ENCODE measurements at places on chromosomes 11 and 22.
A peak's percentile ranks its signal among the peaks of the same experiment; 100 is the strongest.

DNA sequence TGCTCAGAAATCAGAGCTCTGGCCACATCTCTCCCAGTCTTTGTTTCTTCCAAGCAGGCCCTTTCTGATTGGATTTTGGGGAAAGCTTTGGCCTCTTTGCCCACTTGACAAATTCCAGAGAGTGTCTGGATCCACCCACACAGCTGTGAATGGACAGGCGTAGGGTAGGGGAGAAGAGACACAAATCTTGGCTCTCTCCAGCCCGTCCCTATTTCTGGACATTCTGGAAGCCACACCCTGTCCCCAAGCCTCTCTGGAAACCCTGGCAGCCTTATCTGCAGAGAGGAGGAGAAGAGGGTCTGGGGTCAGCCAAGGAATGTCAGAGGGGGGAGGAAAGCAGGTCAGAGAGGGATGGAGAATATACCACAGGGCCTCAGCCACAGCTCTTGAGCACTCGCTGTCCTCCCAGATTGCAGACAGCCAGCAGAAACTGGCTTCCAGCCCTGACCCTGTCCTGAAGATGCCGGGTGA, 59.5 kb upstream of the WNT11 start:
- no peak for DNase-seq

GRCh38 chr22:22397292-22397870, 111.2 kb downstream of the ZNF280B start:
- DNase-seq = no peak

- DNase-seq = peak; percentile 86
These were observed 49.0 kb downstream of the OR4D9 start for GRCh38 chr11:59560290-59560701.

DNA sequence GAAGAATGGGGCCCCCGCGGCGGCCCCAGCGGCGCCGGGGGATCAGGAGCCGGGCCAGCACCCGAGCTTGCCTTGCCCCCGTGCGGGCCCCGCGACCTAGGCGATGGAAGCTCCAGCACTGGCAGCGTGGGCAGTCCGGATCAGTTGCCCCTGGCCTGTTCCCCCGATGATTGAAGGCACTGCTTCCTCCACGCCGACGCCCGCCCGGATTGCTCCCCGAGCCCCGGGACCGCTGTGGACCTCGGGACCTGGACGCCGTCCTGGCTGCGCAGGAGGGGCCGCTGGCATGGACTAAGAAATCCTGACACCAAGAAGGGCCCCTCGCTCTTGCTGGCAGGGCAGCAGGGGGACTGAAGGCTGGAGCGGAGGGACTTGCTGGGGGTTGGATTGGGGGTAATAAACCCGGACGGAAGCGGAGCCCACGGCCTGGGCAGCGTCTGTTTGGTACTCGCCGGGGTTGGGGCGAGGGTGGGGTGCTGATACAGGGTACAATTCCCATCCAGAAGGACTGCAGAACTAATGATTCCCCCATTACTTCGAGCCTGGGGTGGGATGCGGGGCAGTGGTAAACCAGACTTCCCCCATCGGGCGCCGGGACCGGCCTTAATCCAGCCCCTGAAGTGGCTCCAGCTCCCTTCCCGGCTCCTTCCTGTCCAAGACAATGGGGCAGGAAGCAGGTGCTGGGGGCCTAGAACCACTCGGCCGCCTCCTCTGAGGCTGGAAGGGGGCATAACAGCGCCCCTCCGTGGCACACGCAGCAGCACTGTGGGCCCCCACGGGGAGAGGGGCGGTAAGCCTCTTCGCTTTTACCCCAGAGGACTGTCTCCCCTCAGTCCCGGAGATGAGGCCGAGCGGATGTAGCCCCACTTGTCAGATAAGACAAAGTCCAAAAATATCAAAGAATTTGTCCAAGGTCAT, 1.0 kb downstream of the CCDC85B start:
- DNase-seq = no peak

- DNase-seq = no peak
These were observed 6.5 kb downstream of the MAPK8IP2 start for GRCh38 chr22:50606946-50607658.

GRCh38 chr22:30234786-30235470, 11.6 kb downstream of the LIF start:
- no peak for DNase-seq

DNA sequence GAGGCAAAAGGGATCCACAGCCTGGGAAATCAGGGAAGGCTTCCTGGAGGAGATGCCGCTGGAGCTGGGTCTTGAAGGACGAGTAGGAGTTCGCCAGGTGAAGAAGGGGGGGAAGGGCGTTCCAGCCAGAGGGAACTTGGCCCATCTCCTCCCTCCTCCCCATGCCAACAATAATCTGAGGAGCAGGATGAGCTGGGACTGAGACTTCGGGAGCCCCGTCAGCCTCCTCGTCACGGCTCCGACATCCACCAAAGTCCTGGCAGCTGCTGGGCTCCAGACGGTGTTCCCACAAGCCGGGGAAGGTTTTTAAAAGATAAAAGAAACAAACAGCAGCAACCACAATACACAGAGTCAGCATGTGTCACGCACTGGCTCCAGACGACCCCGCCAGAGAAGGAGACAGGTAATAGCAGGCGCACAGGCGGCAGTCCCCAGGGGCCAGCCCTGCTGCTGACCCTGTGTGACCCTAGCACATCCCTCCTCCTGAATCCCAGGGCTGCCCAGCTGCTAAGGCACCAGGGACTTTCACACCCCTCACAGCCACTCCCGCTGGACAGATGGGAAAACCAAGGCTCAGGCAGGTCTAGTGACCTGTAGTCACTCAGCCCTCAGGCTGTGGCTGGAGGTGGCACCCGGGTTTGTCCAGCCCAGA, 37.3 kb downstream of the NUP50 start:
- DNase-seq = no peak

- no peak for DNase-seq
These were observed 23.2 kb downstream of the ADORA2A start for GRCh38 chr22:24450610-24451009.

- no peak for DNase-seq
These were observed 74.6 kb downstream of the AASDHPPT start for GRCh38 chr11:106152013-106152412.

- DNase-seq = no peak
These were observed 24.6 kb upstream of the ACER3 start for GRCh38 chr11:76835928-76836612.

GRCh38 chr11:9498457-9499078, 37.8 kb downstream of the ZNF143 start:
- DNase-seq = no peak

GRCh38 chr11:3916962-3917361, 61.5 kb downstream of the STIM1 start:
- peak; percentile 23 for DNase-seq

DNA sequence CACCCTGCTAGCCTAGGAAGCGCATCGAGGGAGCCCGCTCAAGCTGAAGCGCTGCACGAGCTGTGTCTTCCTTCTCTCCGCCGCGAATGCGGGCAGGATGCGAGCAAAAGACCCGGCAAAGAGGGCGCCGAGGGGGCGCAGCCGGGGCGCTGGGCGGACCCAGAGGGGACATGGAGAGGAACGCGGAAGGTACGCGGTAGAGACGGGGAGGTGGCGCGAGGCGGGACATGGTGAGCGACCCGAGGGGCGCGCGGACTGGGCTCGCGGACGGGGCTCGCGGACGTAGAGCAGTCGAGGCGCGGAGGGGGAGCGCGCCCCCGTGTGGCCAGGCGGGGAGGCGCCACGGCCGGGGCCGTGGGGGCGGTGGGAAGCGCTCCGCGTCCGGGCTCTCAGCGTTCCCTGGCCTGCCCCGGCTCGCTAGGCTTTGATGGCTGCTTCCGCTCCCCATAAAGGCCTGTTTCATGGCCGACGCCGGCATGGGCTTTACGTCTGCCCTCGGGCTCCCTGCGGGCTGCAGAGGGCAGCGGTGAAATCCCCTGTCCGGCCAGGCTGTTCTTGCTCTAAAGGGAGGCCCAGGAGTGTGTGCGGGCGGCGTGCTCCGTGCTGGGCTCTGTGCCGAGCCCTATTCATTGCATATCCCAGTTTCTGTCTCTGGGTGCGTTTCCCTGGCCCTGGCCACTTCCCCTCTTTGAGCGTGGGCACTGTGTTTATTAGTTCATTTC, 31.2 kb upstream of the TRIM29 start:
- DNase-seq = peak; percentile 35

DNA sequence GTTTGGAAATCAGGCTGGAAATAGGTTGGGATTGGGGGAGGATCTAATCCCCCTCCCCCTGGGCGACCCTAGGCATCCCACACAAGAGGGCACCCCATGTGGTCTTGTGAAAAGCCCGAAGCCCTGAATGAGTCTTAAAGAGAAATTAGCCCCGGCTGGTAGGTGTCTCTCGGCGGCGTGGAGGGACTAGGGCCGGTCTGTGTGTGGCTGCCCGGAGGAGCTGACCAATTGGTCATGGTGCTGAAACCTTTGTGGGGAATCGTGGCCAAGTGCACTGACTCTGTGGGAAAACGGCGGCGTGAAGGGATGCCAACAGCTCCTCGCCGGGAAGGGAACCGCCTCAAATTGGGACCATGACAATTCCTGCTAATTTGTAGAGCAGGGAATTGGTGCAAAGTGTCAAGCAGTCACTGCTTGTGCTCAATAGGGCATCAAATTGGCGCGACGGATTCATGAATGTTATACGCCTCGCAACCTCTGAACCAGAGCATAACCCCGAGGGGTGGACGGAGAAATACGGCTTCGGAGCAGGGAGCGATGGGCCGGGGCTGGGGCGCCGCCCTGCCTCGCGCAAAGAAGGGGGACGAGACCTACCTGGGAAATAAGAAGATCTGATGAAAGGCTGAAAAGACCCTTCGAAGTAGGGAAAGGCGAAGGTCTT, 1.5 kb downstream of the DBX1 start:
- DNase-seq = no peak

GRCh38 chr11:121418625-121419114, 33.4 kb upstream of the SORL1 start:
- DNase-seq = peak; percentile 91

DNA sequence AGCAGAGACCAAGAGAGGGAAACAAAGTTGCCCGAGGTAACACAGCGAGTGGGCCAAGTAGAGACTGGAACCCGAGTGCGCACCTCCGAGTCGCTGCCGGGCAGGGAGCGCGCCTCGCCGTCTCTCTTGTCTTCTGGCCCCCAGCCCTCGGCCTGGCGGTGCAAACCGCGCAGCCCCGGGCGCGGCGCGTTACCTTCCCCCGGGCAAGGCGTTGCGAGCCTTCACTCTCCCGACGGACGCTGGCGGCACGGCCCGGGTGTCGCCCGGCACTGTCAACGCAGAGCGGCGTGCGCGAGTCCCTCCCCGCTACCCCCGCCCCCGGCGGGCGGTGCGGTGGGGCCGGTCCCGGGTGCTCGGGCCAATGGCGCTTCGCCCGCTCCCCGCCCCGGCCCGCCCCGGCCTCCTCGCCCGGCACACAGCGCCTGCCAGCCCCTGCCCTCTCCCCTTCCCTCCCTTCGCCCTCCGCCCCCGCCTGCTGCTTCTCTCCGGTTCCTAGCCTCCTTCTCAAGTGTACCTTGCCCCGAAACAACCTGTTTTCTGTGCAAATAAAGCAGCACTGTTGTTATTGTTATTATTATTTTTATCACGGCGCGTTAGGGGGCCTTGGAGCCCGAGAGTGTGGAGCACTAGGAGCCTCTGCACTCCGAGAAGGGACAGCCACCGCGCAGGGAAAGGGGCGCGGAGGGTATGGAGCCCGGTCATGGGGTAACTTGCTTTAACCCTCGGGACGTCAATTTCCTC, at the start of gene SYTL2:
SYTL2 (minus strand) TSS at position 271 of the 741 bp plus-strand sequence. CDS start 53,416 bp downstream, outside the sequence.
- peak; percentile 79 for DNase-seq
